Neural progenitor cell (in vitro differentiated cells): ENCODE measurements at places on chromosomes 13 and 19. TPM values are rescaled to one million over a fixed set of nuclear protein-coding genes. Genes with fewer than 3 reads are reported as not detected.

DNA sequence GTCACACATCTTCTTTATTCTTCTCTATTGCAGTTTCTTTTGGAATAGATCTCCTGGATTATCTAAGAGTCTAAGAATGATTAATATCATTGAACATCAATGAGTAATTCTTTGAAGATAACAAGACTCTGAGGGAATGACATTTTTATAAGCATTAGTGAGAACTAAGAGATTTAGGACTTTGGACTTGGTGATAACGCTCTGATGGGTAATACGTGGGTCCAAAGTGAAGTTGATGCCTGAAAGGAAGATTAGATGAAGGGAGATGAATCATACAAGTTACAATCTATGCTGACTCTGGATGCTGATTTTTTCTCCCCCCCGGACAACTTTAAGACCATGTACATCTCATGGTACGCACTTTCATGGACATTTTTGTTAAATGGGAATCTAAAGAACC is 364.5 kb downstream of the GPC5 start:
- no peak for DNase-seq

DNA sequence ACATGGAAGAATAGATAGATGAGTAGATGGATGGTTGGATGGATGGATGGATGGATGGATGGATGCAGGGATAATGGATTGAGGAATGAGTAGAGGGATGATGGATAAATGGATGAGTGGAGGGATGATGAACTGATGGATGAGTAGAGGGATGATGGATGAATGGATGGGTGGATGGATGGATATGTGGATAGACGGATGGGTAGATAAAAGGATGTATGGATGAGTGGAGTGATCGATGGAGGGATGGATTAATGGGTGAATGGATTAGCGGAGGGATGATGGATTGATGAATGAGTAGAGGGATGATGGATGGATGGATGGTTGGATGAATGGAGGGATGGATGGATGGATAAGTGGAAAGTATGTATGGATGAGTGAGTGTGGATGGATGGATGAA is 533.2 kb downstream of the RFC3 start:
- DNase-seq: no peak

GRCh38 chr19:39518975-39519374 is 4.0 kb downstream of the SELENOV start:
- no peak for DNase-seq

DNA sequence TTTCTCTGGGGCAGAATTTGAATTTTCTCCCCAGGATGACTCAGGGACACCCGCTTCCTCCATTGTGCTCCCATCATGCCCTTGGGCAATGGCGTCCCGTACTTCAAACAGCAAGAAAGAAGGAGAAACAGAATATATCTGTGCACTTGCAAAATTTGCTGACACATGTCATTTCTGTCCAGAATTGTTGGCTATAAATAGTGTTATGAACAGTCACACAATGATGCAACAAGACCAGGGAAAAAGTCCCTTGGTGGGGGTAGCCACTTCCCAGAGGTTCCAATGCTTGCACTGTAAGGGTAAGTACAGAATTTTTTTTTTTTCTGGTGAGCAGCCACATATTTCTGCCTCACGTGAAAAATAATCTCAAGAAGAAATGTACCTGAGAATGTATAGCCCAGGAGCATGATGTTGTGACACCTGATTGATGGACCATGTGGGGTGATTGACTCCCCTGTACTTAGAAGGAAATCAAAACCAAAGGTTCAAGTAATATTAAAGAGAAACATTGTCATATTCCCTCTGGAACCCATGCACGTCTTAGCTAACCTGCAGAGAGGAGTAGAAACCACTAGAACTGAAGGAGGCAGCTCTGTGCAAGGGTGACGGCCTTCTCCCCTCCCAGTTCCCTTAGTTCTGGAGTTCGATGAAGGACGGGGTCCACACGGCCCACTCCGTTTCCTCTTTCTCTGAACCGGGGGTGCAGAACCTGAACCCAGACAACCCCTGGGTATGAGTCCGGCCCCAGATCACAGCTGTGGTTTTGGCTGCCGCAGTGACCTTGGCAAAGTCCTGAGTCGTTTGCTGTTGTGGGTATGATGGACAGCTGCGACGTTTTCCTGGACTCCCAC is 9.3 kb upstream of the LAIR1 start:
- DNase-seq: no peak

DNA sequence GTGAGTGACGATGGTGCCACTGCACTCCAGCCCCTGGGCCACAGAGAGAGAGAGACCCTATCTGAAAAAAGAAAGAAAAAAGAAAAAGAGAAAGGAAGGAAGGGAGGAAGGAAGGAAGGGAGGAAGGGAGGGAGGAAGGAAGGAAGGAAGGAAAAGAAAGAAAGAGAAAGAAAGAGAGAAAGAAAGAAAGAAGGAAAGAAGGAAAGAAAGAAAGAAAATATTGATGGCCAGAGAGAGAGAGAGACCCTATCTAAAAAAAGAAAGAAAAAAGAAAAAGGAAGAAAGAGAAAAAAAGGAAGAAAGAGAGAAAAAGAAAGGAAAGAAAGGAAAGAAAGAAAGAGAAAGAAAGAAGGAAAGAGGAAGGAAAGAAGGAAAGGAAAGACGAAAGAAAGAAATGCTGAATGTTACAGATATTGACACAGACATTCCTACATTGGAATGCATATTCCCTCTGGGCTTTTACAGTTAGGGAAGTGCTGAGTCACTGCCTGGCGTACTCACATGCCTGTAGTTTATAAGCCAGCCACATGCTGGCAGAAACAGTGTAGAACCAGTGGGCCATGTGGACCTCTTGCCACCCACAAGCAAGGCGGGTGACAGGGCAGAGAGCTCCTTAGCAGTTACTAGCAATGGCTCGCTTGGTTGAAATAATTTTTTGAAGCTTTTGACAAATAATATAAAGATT is 34.6 kb upstream of the SLC46A3 start:
- DNase-seq: no peak

C13orf42 gene
- total RNA-seq: 0.65 and 0.96 TPM in 2 replicates

OR10H1 gene
- total RNA-seq: not detected in 2 replicates

ZNF560 gene
- total RNA-seq: not detected in 2 replicates

HIPK4 gene
- total RNA-seq: 0.34 TPM in 1 of 2 replicates, not detected in the other
